ELF-1 (cell line): ENCODE measurements at places on chromosomes 13 and 19.

DNA sequence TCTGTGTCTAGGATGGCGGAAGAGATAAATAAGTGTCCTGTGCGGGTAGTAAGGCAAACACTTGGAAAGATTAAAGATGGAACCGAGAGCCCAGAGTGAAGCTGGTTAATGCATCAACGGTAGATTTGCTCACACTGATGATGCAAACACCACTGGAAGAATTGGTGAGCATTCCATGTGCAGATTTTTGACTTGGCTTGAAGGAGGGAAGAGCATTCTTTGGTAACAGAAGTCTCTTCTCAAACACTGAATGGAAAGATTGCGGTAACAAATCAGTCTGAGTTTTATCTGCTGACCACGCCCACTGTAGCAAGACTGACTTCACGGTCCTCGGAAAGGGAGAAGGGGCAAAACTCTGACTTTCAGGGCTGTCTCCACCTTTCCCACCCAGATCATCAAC lies 112.5 kb downstream of the COL4A1 start:
- no peak for DNase-seq

DNA sequence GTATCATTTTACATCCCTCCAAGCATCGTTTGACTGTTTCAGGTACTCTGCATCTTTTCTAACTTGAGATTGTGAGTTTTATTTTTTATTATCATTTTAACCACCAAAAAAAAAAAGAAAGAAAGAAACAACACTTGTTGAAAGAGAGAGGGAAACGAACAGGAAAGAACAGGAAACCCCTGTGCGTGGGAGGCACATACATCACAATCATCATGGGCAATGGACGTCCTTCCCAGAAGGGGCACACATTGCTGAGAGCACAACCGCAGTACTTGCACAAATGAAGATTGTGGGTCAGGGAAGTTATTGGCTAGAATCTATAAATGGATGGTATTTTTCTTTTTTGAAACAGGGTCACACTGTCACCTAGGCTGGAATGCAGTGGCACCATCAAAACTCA lies 1.7 kb downstream of the CLC start:
- no peak for DNase-seq

GRCh38 chr13:102687520-102687919 lies 7.3 kb downstream of the METTL21C start:
- DNase-seq, result no peak

- no peak for DNase-seq
These were observed 6.1 kb upstream of the ASF1B start for GRCh38 chr19:14142262-14143190.

DNA sequence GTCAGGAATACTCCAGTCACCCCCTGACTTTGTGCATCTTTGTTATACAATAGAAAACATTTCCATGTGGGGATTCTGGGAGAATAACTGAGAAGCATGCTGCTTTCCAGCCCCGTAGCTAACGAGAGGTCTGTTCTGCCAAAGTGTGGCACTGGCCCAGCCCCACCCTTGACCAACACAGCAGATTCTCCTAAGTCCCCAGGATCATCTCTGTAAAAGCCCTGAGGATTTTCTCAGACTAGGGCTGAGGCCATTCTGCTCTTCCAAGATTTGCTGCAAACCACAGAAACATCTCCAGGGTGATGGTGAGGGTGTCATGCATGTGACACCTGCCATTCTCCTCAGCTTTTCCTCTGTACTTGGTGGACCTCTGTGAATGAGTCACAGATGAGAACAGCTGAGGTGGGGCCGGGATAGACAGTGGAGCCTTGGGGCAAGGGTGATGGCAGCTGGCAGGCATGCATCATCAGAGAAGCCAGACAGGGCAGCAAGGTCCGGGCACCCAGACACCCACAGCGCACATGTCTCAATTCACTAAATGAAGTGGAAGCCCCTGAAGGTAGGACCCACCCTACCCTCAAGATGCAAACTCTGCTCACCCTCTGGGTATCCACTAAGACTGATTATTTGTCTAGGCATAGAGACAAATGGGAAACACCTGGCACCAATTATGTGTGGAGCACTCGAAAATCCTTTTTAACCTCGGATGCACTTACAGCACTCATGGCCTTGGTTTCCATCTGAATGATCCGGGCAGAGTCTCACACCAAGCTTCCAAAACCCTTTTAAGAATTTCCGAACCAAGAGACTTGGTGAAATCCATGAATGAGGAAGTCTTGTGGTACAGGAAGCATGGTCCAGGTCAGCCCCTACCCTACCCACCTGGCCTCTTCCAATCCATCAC lies 20.1 kb upstream of the DOCK9 start:
- no peak for DNase-seq

DNA sequence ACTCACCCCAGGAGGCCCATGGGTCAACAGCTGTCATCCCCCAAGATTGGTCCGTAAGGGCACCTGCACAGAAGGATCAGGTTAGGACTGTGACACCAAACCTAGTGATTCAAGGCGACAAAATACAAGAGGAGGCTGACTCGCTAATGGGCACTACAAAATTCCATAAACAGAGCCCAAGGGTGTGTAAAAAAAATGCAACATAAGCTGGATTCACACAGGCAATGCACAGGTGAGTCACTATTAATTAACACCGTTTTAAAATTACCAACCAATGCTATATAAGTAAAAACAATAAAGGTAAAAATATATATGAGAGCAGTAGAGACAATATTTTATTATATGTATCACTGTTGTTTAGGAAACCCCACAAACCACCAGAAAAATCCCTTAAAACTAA lies 1.9 kb downstream of the ZNF606 start:
- no peak for DNase-seq

GRCh38 chr13:65594298-65594781 lies 1635.8 kb downstream of the PCDH9 start:
- DNase-seq, result no peak

- no peak for DNase-seq
These were observed 26.7 kb upstream of the MPHOSPH8 start for GRCh38 chr13:19606737-19607136.

DNA sequence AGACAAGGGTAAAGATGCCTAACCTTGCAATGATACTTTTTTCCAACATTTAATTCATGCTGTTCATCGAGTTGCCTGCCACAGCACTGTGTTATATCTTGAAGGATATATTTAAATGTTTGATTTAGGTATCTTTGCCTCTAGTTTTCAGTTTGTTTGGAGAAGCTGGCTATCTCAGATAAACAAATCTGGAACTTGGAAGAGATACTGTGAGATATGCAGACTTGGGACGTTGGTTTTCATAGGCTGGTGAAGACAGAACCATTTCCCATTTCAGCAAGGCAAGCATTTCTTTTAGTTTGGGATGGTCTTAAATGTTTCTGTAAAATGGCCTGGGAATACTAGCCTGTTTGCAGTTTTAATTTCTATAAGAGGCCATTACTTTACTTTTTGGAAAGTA lies 3.3 kb downstream of the RNASEH2B start:
- no peak for DNase-seq

GRCh38 chr19:48770266-48770665 lies 14.9 kb downstream of the FGF21 start:
- DNase-seq, result no peak

GRCh38 chr13:48000559-48001113 lies 437 bp downstream of the SUCLA2 start:
- DNase-seq, result no peak

- no peak for DNase-seq
These were observed 71.3 kb downstream of the CEBPG start for GRCh38 chr19:33444562-33445441.

- no peak for DNase-seq
These were observed 96.3 kb downstream of the TBC1D4 start for GRCh38 chr13:75385708-75386083.

DNA sequence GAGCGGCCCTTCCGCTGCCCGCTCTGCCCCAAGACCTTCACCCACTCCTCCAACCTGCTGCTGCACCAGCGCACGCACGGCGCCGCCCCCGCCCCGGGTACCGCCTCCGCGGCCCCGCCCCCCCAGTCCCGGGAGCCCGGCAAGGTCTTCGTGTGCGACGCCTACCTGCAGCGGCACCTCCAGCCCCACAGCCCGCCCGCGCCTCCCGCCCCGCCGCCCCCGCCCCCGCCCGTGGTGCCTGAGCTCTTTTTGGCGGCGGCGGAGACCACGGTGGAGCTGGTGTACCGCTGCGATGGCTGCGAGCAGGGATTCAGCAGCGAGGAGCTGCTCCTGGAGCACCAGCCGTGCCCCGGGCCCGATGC lies 3.2 kb upstream of the NAT14 start:
- DNase-seq, result no peak

GRCh38 chr13:111937777-111938311 lies 129.1 kb upstream of the SOX1 start:
- DNase-seq, result no peak

DNA sequence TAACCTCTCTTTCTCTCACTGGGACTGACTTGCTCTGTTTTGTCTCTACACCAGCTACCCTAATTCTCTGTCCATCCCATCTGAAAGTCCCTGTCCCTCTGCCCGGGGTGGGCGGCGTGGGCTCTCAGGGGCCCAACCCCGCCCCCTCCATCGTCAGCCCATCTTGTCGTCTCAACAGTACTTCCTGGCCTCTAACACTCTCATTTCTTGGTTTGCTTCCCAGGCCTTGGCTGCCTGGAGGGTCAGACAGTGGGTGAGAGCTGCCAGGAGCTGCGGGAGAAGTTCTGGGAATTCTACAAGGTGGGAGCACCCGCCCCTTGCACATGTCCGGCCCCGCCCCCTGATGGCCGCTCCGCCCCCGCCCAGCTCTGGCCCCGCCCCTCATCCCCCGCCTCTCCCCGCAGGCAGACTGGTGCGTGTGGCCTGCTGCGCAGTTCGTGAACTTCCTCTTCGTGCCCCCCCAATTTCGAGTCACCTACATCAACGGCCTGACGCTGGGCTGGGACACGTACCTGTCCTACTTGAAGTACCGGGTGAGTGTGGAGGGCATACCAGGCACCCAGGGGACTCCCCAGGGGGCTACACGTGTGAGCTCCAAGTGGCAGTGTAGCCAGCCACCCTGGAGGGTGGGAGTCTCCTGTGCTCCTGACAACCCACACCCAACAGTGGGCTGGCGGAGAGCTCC lies 1.7 kb downstream of the MPV17L2 start:
- peak; percentile 60 for DNase-seq

GRCh38 chr19:41776700-41777099 lies 19.7 kb upstream of the CEACAM3 start:
- DNase-seq, result no peak

DNA sequence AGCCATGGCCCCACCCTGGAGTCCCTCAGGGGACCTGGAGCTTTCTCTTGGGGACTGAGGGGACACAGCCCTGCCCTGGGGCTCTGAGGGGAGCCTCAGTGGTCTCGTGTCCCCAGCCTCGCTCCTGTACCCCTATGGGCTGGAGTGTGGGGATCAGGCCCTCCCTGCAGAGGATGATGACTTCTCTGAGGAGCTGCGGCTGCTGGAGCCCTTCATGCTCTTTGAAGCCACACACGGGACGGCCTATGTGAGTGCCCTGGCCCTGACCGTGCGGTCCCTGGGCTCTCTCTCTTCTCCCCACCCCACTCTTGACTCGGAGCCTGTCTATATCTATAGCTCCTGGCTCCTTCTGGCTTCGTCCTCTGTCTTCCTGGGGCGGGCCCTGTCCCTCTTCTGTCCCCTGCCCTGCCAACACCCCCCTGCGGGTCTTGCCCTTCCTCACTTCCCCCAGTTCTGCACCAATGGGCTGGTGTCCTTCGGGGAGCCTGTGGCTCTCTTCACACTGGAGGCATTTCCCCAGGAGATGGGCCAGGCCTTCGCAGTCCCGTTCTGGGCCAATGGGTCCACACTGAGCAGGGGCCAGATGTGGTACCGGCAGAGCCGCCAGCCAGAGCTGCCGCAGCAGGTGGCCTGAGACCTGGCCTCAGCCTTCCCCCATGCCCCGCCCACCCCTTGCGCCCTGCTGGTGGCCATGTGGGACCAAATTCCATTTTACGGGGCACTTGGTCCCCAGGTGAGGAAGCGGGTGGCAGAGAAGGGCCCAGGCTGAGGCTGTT lies 33.1 kb downstream of the HPN start:
- DNase-seq, result no peak

DNA sequence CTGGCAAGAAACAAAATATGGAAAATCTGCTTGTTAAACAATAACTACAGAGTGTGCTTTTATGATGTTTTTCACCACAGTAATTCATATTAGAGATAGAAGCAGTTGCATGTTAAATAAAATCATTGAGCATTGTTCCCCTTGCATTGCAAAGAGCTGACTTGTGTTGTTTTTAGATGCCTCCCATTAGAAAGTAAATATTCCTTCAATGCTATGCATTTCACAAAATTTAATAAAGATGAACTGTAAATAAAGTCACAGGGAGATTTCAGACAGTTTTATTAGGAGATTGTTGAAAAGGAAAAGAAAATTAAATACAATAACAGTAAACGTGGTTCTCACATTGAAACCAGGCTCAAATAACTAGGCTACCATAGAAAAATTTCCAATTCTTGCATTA lies 429.3 kb downstream of the DACH1 start:
- DNase-seq, result no peak

DNA sequence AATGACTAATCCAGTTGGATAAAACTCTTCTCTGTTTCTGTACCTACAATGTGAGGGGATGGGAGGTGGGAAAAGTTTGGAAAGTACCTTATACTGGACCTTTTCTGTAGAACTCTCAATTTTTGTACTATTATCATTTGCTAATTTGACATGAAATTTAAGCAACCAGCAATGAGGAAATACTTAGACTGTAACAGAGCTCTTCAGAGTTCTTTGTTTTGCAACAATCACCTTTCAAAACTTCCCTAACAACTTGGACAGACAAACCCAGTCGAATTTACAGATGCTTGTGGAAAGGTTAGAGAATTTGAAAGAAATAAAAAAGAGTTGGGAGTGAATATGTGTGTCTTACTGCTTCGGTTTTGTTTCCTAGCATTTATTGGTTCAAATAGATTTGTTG lies 16.8 kb downstream of the KBTBD7 start:
- no peak for DNase-seq

GRCh38 chr13:108361769-108362168 lies 92.3 kb downstream of the TNFSF13B start:
- DNase-seq, result no peak

DNA sequence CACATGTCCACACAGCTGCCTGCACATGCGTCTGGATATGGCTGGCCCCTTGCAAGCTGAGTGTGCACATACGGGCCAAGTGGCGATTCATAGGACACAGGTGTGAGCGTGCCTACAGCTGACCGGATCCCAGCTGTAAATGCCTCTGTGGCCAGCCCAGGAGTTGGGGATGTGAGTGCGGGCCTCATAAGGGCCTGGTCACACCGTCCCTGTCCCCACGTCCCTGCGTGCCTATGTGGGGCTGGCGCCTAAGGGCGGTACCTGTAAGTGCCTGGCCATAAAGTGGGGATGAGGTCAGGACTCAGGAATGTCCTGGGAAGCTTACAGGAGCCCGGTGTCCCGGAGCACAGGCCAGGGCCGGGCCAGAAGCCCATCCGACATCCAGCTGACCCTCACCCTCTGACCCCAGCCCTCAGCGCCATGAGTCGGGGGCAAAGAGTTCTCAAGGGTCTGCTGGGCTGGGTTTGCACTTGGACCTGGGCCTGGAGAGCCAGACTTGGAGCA lies 1.3 kb upstream of the ARHGAP45 start:
- DNase-seq, result peak; percentile 84

- DNase-seq, result peak; percentile 59
These were observed 21.8 kb downstream of the MRPS12 start for GRCh38 chr19:38952395-38953165.

- no peak for DNase-seq
These were observed 499.5 kb upstream of the SPRY2 start for GRCh38 chr13:80840316-80840976.
